ENCODE measurements at places on chromosomes 5 and 9.

DNA sequence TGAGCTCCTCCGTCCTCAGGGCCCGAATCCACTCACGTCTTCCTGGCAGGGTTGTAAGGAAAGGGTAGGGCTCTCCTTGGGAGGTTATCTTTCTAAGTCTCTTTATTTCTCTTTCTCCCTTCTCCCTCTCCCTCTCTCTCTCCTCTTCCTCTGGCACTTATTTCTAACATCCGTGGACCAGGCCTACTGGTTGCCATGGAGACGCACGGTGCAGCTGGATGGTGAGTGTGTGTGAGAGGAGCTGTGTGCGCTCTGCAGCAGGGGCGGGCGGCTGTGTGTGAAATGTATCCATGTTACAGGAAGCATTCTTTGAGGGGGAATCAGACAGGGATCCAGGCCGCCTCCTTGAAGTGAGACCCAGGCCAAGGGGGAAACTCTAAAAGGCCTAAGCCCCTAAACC is 32.2 kb downstream of the PCDH1 start:
- no peak for DNase-seq

DNA sequence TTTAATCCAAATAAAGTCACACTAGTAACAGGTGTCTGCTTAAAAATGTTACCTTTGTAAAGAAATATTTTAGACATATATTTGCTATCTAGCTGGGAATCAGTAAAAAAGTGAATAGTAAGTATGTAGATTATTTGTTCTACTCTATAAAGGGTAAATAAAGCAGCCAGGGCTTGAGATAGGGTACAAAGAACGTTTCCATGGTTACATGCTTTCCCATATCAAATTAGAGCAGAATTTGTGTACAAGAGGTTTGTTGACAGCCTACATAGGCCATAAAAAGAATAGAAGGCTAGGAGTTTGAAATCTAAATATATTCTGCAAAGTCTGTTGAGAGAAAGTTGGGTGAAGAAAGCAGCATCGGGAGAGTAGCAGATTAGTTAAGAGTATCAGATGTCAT is 160.9 kb upstream of the POU5F2 start:
- DNase-seq, result no peak

DNA sequence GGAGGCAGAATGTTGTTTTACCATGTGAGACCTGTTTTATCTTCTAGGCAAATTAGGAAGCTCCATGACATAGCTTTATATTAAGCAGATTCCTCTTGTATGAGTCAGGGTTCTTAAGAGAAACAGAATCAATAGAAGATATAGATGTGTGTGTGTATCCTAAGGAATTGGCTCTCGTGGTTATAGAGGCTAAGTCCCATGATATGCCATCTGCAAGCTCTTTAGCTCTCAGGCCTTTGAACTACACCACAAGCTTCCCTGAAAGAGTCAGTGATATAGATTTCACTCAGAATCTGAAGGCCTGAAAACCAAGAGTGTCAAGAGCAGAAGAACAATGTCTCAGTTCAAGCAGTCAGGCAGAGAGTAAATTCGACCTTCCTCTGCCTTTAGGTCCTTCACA is 365.8 kb upstream of the ZNF608 start:
- no peak for DNase-seq

GRCh38 chr5:109744261-109744660 is 54.5 kb downstream of the MAN2A1 start:
- DNase-seq, result no peak
